ENCODE measurements at places on chromosomes 3 and 15.

DNA sequence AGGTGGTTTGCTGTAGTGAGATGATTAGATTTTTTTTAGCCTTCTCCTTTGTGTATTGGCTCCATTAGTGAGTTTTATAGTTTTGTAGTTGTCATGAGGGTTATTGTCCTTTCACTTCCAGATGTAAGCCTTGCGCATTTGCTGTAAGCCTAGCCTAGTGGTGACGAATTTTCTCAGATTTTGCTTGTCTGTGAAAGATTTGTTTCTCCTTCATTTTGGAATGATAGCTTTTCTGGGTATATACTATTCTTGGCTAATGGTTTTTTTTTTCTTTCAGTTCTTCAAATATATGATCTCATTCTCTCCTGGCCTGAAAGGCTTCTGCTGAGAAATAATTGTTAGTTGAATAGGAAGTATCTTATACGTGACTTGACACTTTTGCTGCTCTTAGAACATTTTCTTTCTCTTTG, 166.5 kb upstream of the THRB start:
- DNase-seq, result no peak

DNA sequence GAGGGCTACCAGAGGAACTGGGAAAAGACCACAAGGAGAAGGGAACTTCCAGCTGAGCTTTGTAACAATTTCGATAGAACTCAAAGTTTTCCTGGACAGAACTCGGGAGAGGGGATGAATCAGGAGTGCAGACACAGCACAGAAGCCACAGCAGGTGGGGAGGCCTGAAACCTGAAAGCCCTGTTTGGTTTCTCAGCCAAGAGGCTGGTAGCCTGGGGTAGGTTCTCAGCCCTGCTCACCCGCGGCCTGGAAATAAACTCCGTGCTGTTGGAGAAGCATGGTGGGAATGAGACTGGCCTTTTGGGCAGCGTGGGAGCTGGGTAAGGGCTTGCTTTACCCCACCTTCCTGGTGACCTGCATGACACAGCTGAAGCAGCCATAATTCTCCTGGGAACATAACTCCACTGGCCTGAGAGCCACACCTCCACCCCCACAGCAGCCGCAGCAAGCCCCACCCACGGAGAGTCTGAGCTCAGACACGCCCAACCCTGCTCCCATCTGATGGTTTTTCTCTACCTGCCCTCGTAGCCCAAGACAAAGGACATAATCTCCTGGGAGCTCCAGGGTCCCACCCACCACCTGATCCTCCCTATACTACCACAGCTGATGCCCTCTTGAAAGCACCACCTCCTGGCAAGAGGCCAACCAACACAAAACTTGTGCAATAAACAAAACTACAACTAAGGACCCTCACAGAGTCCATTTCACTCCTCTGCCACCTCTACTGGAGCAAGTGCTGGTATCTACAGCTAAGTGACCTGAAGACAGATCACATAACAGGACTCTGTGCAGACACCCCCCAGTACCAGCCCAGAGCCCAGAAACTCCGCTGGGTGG, 52.5 kb upstream of the CHRM5 start:
- no peak for DNase-seq

GRCh38 chr3:128146201-128146600, 7.1 kb upstream of the EEFSEC start:
- no peak for DNase-seq

- DNase-seq, result no peak
Observed at GRCh38 chr3:55097441-55097840, 169.6 kb upstream of the LRTM1 start.

- no peak for DNase-seq
Observed at GRCh38 chr3:30226601-30227151, 379.7 kb upstream of the TGFBR2 start.

Measured in A549 (cell line).